ENCODE measurements at places on chromosomes 12 and 14.

DNA sequence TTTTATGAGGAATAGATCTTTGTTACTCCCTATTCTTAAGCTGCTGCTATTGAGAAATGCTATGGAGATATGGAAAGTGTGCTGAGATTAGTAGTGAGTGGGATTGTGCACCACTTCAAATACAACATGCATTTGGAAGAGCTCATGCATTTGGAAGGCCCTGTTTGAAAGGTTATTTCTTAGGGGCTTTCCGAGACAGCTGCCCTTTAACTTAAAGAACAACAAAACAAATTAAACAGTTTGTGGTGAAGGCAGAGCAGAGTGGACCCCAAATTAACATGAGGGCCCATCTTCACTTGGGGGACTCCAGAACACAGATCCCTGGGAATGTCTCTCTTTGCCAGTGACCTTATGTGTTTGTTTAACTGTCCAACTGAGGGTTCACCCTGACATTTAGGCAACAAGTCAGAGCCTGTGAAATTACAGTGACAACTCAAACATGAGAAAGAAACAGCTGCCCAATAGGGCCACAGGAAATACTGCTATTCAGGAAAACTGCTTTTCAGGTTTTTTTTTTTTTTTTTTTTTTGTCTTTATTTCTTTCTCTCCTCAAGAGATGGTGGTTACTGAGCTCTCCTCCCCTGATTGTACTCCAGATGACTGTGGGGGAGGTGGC is 41.4 kb upstream of the IGF1 start:
- no peak for DNase-seq

DNA sequence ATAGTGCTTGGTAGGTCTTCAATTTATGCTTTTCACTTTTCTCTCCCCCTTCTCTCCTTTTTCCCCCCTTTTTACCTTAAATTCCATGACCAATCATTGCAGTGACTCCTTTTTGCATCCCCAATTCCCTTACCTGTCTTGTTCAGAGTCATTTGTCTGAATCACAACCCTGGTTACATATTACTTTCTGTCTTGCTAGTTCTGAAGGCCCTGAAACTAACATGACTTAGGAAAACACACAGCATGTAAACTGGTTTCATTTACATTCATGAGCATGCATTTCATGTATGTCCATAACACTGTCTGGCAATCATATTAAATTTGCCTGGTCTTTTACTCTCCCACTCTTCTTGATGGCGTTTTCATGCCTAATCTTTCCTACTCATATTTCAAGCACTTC is 20.3 kb upstream of the FOXG1 start:
- no peak for DNase-seq

DNA sequence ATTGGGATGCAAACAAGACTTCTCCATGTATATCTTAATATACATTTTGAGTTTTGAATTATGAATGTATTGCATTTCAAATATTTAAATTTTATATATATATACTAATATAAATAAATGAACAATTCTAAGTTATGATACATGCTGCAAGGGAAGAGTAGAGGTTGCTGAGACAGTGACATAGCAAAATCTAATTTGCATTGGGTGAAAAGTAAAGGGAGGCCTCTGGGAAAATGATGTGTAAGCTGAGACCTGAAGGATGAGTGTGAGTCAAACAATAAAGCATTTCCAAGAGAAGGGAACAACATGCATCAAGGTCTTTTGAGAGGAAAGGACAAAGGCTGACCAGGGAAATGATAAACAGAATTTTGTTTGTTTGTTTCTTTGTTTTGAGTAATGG is 62.9 kb upstream of the PTPRQ start:
- DNase-seq, result no peak

GRCh38 chr12:26001530-26001929 is 43.0 kb downstream of the RASSF8 start:
- DNase-seq, result no peak

- DNase-seq, result no peak
Observed at GRCh38 chr14:60485598-60486251, at the start of gene C14orf39. C14orf39 (minus strand) TSS chr14:60486063; CDS start chr14:60485078, 985 bp downstream.

Data from activated CD4-positive, alpha-beta T cell treated with anti-CD3 and anti-CD28 coated beads for 4 hours (primary cell).